ENCODE measurements at places on chromosomes 7 and 10. TPM values are rescaled to one million over a fixed set of nuclear protein-coding genes. Genes with fewer than 3 reads are reported as not detected.

DNA sequence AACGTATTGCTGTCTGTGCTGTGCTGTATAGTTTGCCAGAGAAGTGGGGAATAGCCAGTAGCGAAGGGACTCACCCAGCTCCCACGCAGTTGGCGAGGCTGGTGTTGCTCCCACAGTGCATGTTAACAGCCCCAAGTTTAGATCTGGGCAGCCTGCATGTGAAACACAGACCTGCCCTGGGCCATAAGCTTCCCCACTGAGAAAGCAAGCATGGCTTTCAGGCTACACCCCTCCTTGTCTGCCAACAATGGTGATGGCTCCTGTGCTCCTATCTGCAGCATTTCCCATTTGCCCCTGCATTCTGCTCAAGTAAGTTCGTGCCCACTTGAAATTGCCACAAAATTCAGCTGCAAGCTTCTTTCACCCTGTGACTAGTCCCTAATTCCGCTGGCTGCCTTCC is 57.5 kb downstream of the IPMK start:
- no peak overlapping the region for H3K4me3 ChIP-seq
- no peaks in the 10 kb centered on the region for H3K27me3 ChIP-seq
- no peak for DNase-seq
- peaks cover 1% of the 10 kb centered on the region for H3K36me3 ChIP-seq
- H3K4me1 ChIP-seq = peaks cover 11% of the 10 kb centered on the region

The TMEM139 gene
- 26.2 TPM for total RNA-seq

- DNase-seq = no peak
- H3K27me3 ChIP-seq = no peaks in the 10 kb centered on the region
- H3K27ac ChIP-seq = no peak overlapping the region
- H3K4me3 ChIP-seq = no peak overlapping the region
- H3K36me3 ChIP-seq = no peaks in the 10 kb centered on the region
- no peaks in the 10 kb centered on the region for H3K4me1 ChIP-seq
Measured at GRCh38 chr10:30793093-30793492, 163.5 kb upstream of the LYZL2 start.

DNA sequence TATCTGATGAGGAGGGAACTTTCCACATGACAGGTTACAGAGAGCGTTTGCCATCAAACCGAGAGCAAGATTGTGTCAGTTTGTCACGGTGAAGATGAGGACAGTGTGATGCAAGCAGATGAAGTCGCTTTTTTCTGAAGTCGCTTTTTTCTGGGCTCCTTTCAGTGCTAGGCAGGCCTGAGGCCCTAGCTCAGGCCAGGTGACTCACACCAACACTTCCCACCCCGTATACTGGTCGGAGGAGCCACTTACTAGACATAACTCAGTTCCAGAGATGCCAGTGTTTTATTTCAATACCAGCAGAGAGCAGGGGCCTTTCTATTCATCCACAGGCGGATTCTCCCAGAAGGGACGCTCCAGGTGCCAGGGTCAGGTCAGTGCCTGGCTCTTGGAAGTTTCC is 58.9 kb downstream of the SFMBT2 start:
- no peak overlapping the region for H3K27ac ChIP-seq
- no peak for DNase-seq
- no peak overlapping the region for H3K4me3 ChIP-seq
- no peaks in the 10 kb centered on the region for H3K4me1 ChIP-seq
- no peaks in the 10 kb centered on the region for H3K36me3 ChIP-seq

GRCh38 chr10:25820472-25820871 is 113.6 kb upstream of the MYO3A start:
- no peaks in the 10 kb centered on the region for H3K27me3 ChIP-seq
- H3K4me3 ChIP-seq = no peak overlapping the region
- H3K27ac ChIP-seq = no peak overlapping the region
- DNase-seq = no peak
- no peaks in the 10 kb centered on the region for H3K36me3 ChIP-seq

DNA sequence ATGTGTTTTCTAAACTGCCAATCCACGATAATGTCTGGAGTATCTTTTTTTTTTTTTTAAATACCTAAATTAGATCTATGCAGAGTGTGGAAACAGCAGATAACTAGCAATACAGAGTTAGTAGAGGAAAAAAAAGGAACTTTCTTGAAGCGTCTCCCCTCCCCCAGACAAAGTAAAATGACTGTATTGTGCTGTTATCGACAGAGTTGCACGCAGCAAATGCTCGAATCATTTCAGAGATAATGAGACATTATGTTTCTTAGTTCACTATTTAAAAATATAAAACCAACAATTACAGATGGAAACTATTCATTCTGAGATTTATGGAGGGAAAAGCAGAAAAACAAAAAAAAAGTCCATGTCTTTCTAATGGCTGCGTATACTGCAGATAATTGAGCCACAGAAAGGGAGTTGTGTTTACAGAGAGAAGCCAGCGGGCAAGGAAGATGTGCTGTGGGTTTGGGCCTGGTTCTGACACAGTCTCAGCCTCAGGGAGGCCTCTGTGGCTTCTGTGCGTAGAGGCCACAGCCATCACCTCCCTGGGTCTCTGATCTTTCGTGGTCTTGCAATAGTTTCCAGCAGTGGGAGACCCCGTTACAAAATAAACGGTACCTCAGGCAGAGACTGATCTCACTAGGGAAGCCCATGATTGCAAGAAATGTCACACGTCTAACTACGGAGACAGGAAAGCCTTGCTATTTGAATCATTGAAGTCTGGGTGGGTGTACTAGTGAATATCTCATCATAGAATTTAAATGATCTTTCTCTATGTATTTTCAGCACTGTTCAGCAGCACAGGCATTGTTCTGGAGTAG is 19.1 kb upstream of the KLF6 start:
- H3K4me3 ChIP-seq = no peak overlapping the region
- no peaks in the 10 kb centered on the region for H3K27me3 ChIP-seq
- H3K27ac ChIP-seq = peak overlapping the region; percentile 9
- H3K4me1 ChIP-seq = peaks cover 68% of the 10 kb centered on the region
- no peaks in the 10 kb centered on the region for H3K36me3 ChIP-seq
- no peak for DNase-seq

All from Caco-2 (cell line).